ENCODE measurements at places on chromosomes 12 and 14. TPM values are rescaled to one million over a fixed set of nuclear protein-coding genes. Genes with fewer than 3 reads are reported as not detected.

GRCh38 chr14:32696325-32697091 is 242.2 kb upstream of the NPAS3 start:
- H3K27me3 ChIP-seq: no peaks in the 10 kb centered on the region
- H3K36me3 ChIP-seq: no peaks in the 10 kb centered on the region
- no peak for DNase-seq
- no peak overlapping the region for H3K27ac ChIP-seq

GRCh38 chr14:75418850-75419768 is 8.7 kb upstream of the JDP2 start:
- DNase-seq: peak; percentile 95
- H3K4me3 ChIP-seq: peak overlapping the region; percentile 75
- H3K27ac ChIP-seq: no peak overlapping the region
- peaks cover 6% of the 10 kb centered on the region for H3K27me3 ChIP-seq
- H3K4me1 ChIP-seq: peaks cover 3% of the 10 kb centered on the region

GRCh38 chr14:53260286-53260685 is 107.2 kb upstream of the DDHD1 start:
- peak; percentile 69 for DNase-seq
- H3K4me3 ChIP-seq: peak overlapping the region; percentile 61
- H3K27ac ChIP-seq: peak overlapping the region; percentile 0
- peaks cover 20% of the 10 kb centered on the region for H3K36me3 ChIP-seq
- H3K4me1 ChIP-seq: peaks cover 6% of the 10 kb centered on the region

GRCh38 chr12:111010061-111010460 is 89.7 kb upstream of the MYL2 start:
- no peak overlapping the region for H3K27ac ChIP-seq
- H3K4me1 ChIP-seq: no peaks in the 10 kb centered on the region
- no peak overlapping the region for H3K4me3 ChIP-seq

GRCh38 chr12:95633049-95633731 is 81.9 kb upstream of the USP44 start:
- no peak overlapping the region for H3K27ac ChIP-seq
- no peak overlapping the region for H3K4me3 ChIP-seq
- no peaks in the 10 kb centered on the region for H3K36me3 ChIP-seq
- H3K27me3 ChIP-seq: no peaks in the 10 kb centered on the region

MAP1LC3B2 gene
- 0.80 TPM for total RNA-seq

- no peaks in the 10 kb centered on the region for H3K27me3 ChIP-seq
- no peaks in the 10 kb centered on the region for H3K36me3 ChIP-seq
- no peak overlapping the region for H3K4me3 ChIP-seq
- no peak overlapping the region for H3K27ac ChIP-seq
- H3K4me1 ChIP-seq: no peaks in the 10 kb centered on the region
Observed at GRCh38 chr14:72686101-72686500, 207.8 kb downstream of the DPF3 start.

GRCh38 chr14:74948228-74949175 is 6.9 kb downstream of the PGF start:
- no peak for DNase-seq
- no peak overlapping the region for H3K27ac ChIP-seq
- no peak overlapping the region for H3K4me3 ChIP-seq
- H3K27me3 ChIP-seq: no peaks in the 10 kb centered on the region

OTX2 gene
- total RNA-seq: 375 TPM

- no peak overlapping the region for H3K4me3 ChIP-seq
- H3K27ac ChIP-seq: no peak overlapping the region
- peak; percentile 56 for DNase-seq
- peaks cover 14% of the 10 kb centered on the region for H3K4me1 ChIP-seq
Observed at GRCh38 chr12:57894399-57895292, 46.7 kb upstream of the ATP23 start.

Measured in endodermal cell (in vitro differentiated cells).